ENCODE measurements at places on chromosomes 4 and X. TPM values are rescaled to one million over a fixed set of nuclear protein-coding genes. Genes with fewer than 3 reads are reported as not detected.

Gene BTK
- 81.5 TPM for total RNA-seq

Gene KCNIP4
- total RNA-seq: not detected

- no peak overlapping the region for H3K27ac ChIP-seq
- H3K4me1 ChIP-seq: no peaks in the 10 kb centered on the region
- no peak for DNase-seq
- H3K27me3 ChIP-seq: no peaks in the 10 kb centered on the region
Observed at GRCh38 chr4:147088146-147088545, 142.5 kb upstream of the TTC29 start.

DNA sequence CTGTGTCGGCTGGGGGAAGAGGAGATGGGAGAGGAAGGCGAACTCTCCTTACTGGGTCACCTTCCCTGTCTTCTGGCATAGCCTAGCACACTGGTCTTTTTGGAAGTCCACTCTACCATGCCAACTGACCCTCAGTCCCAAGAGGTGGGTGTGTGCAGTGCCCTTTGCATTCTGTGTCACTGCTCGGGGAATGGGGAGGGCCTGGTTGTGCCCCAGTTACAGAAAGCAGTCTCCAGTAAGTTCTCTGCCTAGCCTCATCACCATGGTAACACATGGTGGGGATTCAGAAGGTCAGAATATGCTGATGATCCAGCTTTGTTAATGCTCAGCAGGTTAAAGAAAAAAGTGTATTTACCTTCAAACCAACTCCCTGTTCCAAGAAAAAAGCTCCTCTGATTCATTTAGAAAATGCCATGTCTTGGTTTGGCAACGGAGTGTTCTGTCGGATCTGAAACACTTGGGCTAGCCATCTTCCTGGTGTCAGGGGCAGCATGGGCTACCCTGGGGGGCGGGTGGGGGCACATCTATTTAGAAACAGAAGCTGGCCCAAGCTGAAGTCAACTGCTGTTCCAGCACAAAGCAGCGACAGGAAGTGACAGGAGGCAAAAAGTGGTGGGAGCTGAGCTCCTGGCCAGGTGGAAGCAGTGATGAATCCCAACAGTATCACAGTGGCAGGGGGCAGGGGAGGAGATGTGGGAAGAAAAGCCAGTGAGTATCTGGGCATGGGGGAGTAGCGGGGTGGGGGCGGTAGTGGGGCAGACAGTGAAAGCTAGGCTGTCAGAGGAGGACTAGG, 37.0 kb downstream of the NSG1 start:
- no peaks in the 10 kb centered on the region for H3K27me3 ChIP-seq
- peaks cover 3% of the 10 kb centered on the region for H3K36me3 ChIP-seq

Gene MAMLD1
- total RNA-seq: 2.8 TPM

GRCh38 chr4:102219129-102219528, 126.2 kb downstream of the SLC39A8 start:
- H3K4me3 ChIP-seq: no peak overlapping the region
- H3K36me3 ChIP-seq: no peaks in the 10 kb centered on the region
- no peaks in the 10 kb centered on the region for H3K27me3 ChIP-seq
- no peaks in the 10 kb centered on the region for H3K4me1 ChIP-seq

Gene G6PD
- total RNA-seq: 62.9 TPM

Gene SYTL4
- 16.8 TPM for total RNA-seq

DNA sequence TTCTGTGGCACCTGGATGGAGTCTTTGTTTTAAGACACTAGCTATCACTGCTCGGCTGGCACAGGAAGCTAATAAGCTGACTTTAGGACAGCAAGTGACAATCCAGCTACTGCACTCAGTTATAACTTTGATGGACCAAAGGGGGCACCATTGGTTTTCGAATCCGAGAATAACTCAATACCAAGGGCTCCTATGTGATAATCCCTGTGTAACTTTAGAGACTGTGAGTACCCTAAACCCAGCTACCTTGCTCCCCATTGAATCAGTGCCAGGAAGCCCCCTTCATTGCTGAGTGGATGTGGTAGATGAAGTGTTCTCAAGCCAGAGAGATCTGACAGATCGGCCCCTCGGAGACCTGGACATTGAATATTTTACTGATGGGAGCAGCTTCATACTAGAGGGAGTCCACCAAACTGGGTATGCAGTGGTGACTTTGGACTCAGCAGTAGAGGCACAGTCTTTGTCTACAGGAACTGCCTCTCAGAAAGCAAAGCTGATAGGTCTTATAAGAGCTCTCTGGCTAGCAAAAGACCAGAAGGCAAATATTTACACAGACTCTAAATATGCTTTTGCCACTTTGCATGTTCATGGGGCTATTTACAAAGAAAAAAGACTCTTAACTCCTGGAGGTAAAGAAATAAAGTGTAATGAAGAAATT, 35.5 kb upstream of the UGT2B7 start:
- no peaks in the 10 kb centered on the region for H3K4me1 ChIP-seq
- no peak overlapping the region for H3K4me3 ChIP-seq

Gene OTUD5
- 51.3 TPM for total RNA-seq

DNA sequence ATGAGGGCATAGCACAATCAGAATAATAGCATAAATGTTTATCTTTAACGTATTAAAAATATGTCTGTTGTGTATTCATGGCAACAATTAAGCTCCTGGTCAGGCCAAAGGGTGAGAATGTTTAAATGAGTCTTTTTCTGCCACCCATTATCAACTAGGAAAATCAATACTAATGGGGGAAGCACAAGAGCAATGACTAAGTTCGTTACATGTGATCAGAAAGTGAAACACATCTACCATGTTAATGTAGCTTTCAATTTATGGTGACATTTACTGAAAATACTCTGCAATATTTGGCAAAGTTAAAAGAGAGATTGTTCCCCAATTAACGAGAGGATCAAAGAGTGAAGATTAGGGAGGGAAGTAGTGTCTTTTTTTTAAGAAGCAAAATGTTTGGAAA, 143.7 kb downstream of the NAA11 start:
- H3K36me3 ChIP-seq: no peaks in the 10 kb centered on the region
- no peaks in the 10 kb centered on the region for H3K4me1 ChIP-seq
- no peak overlapping the region for H3K4me3 ChIP-seq
- no peaks in the 10 kb centered on the region for H3K27me3 ChIP-seq
- DNase-seq: no peak
- no peak overlapping the region for H3K27ac ChIP-seq

All from spleen (tissue), 13 donors.